ENCODE measurements at places on chromosomes 2 and 18. TPM values are rescaled to one million over a fixed set of nuclear protein-coding genes. Genes with fewer than 3 reads are reported as not detected.

Gene NYAP2
- not detected for total RNA-seq

Gene MERTK
- total RNA-seq, result 13.4 TPM

Gene ITPRIPL1
- total RNA-seq, result 3.2 TPM

Gene SPC25
- 18.8 TPM for total RNA-seq

Gene OTOF
- total RNA-seq, result 1.3 TPM

Gene LBX2
- 4.3 TPM for total RNA-seq

Gene NFE2L2
- total RNA-seq, result 43.5 TPM

Gene CFAP210
- total RNA-seq, result not detected

Gene CGREF1
- total RNA-seq, result 1.5 TPM

Gene FIGLA
- total RNA-seq, result not detected

Gene ATOH8
- 15.4 TPM for total RNA-seq

Gene TUBA4B
- total RNA-seq, result not detected

Gene SULT1C2
- total RNA-seq, result not detected

Gene UGP2
- 53.2 TPM for total RNA-seq

Gene G6PC2
- total RNA-seq, result not detected

Gene C2orf66
- total RNA-seq, result not detected

Gene SCG2
- 1.3 TPM for total RNA-seq

Gene AOX1
- 21.0 TPM for total RNA-seq

Gene IKZF2
- 1.2 TPM for total RNA-seq

Gene CPO
- not detected for total RNA-seq

Gene ESPNL
- total RNA-seq, result not detected

Gene LRRTM1
- total RNA-seq, result not detected

Gene B3GNT7
- total RNA-seq, result 1.3 TPM

Gene GCG
- total RNA-seq, result not detected

Gene TNS1
- total RNA-seq, result 29.8 TPM

Gene GAL3ST2
- not detected for total RNA-seq

Gene SLC16A14
- total RNA-seq, result 1.5 TPM

Gene RETREG2
- total RNA-seq, result 43.6 TPM

Gene BOLL
- total RNA-seq, result not detected

Gene FABP1
- total RNA-seq, result not detected

Gene MDH1B
- not detected for total RNA-seq

Gene ATP6V1C2
- total RNA-seq, result not detected

Gene KCNF1
- 0.20 TPM for total RNA-seq

Gene PID1
- total RNA-seq, result 0.53 TPM

Gene SERPINE2
- 24.7 TPM for total RNA-seq

Gene FAM168B
- 93.7 TPM for total RNA-seq

Gene C2orf92
- total RNA-seq, result not detected

Gene TNFAIP6
- total RNA-seq, result not detected

Gene ZNF407
- total RNA-seq, result 7.1 TPM

Gene HTRA2
- total RNA-seq, result 23.4 TPM

All from mammary microvascular endothelial cell (primary cell).